Activated CD4-positive, alpha-beta T cell treated with anti-CD3 and anti-CD28 coated beads for 4 hours (primary cell): ENCODE measurements at places on chromosomes 7 and 10.

DNA sequence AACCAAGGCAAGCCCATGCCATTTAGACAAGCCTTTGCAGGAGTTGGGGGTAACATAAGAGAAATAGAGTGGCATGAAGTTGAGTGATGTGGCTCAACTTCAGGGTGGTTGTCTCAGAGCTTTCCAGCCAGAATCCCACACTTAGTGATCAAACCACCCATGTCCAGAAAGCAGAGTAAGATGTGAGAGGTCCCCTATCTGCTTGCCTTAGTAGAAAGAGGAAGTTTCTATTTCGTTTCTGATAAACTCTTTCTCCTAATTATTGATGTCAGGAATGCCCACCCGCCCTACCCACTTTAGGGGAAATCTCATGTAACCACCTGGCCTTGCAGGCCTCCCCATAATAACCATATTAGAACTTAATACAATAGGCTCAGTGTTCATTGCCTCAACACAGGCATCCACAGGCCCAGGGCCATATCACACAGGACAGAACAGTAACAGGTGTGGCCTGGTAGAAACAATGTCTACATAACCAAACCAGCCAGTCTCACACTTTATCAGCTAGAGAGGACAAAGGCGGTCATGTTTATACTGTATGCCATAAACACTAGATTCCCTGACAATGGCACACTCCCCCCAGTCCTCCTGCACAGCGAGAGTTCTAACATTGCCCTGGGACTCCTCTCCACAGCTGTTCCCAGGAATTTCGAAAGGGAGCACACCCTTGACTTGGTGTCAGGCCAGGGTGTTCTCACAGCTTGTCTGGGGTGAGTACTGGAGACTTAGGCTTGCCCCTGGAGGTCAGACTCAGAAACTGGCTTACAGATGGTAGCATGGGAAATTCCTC is 364.4 kb downstream of the CXCL12 start:
- no peak for DNase-seq

DNA sequence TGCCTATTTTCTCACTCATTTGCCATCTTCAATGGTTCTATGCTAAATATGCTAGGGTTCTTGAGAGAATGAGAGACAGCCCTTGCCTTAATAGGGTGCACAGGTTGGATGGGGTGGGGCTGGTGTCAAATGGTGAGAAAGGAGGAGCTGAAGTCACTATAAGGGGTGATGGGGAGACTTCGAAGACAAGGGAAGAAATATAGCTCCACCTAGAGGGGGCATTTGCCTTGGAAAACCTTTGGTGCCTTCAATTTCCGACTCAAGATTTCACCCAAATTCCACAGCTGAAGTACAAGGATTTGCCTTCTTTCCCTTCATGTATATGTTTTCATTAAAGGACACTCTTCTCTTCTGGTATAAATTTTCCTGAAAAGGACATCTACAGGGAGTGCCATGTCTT is 5.6 kb downstream of the PTN start:
- no peak for DNase-seq

- no peak for DNase-seq
Measured at GRCh38 chr10:104612571-104613205, 28.4 kb upstream of the SORCS3 start.

DNA sequence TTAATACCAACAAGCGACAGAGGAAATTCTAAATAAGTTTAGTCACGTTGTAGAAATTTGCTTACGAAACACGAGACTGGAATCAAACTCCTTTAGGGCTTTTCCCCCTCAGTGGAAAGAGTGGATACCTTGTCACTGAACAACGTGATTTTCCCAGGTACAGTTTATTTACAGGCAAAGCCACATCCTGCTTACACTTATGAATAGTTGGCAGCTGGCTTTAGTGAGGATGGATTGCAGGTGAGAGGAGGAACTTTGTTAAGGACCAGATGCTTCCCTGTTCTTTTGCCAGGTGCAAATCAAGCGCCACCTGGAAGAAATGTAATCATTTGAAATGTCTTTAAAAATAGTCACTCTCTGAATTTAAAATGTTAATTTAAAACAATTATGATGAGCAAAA is 282.4 kb downstream of the ADARB2 start:
- no peak for DNase-seq

GRCh38 chr10:123272171-123272570 is 118.0 kb downstream of the BUB3 start:
- no peak for DNase-seq

DNA sequence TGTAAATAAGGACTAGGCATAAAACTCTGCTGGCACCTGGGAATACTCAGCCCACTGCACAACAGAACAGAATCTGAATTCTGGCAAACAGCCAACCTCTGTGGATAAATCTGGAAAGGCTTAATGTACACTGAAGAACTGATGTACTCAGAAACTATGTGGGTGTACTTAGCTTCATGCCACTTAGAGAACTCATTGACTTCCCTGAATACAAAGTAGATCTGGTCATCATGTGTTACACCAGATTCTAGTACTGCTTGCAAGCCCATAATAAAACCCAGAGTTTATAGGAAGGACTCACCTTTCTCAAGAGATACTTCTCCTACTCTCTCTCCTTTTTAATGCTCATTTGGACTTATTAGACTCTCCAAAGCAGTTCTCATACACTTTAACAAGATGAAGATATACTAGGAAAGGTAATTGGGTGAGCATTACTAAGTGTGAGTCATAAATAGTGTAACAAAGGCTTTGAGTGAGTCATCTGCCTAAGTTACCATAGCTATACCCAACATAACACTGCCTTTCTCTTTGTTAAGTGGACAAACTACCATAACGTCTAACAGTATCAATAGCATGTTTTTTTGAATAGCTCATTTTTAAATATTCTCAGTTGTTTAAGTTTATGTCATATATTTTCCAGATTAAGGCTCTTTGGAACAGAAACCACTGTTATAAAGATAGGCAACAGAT is 309.1 kb downstream of the MDFIC start:
- DNase-seq, result no peak

DNA sequence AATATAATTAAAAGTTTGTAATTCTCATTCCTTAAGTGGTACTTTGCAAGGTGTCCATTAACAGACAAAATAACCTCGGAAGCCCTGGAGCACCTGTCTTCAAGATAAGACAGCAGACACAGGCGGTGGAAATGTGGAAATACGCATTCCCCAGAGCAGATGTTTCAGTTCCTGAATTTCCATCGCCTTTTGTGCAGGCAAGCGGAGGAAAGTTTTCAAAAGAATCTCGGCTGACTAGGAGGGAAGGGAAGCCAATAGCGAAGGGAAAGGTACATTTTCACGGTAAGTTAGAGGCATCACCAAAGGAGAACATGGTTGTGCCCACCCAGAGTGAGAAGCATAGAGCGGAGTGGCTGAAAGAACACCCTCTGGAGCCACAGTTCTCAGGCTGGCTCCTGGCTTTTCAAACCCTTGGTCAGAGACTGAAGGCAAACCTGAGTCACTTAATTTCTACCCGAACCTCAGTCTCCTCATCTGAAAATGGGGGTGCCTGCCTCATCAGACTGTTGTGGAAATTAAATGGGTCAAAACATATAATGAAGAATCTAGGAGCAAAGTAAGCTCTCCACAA is 13.6 kb downstream of the CPA1 start:
- no peak for DNase-seq

- peak; percentile 54 for DNase-seq
Measured at GRCh38 chr10:114538181-114538906, 119.7 kb downstream of the ABLIM1 start.
